ENCODE measurements at places on chromosomes 7 and 10.

- no peak for ATAC-seq
These were observed 212.4 kb downstream of the CCSER2 start for GRCh38 chr10:84540617-84541288.

- no peak for ATAC-seq
These were observed 64.5 kb downstream of the CARD11 start for GRCh38 chr7:2979201-2979631.

GRCh38 chr7:90007001-90007654 lies 147.1 kb upstream of the STEAP1 start:
- no peak for ATAC-seq

DNA sequence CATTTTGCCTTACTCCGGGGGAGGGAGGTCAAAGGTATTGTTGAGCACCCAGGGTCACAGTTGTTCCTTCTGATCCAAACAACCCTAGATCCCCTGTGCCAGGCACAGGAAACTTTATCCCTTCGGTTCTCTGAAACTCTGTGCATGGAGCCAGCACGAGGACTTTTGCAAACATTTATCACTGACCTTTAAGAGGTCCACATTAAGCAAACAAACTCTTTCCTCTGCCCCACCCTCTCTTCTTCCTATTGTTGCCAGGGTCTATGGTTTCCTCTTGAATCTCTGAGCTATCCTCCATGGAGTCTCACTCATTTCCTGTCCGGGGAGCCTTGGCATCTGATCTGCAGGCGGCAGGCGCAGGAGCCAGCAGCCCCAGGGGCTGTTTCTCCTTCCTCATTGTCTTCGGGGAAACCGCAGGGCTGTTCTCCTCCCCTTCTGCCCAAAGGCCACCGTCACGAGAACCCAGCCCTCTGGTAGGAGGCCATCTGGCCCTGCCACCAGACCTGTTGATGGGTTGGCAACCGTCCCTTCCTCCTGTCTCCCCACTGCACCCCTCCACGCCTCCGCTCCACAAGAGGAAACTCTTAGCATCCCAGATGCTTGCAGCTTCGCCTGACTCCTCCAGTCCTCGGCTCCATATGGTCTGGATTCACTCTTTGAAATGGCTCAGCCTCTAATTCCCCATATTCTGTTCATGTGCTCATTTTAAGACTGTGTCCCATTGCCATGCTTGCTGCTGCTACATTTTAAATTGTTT lies 327.3 kb upstream of the NRP1 start:
- no peak for ATAC-seq

- no peak for ATAC-seq
These were observed 3.1 kb upstream of the ZNF12 start for GRCh38 chr7:6709808-6710207.

- no peak for ATAC-seq
These were observed 295.4 kb upstream of the FZD1 start for GRCh38 chr7:90968871-90969270.

- ATAC-seq = no peak
These were observed 10.6 kb downstream of the ZYX start for GRCh38 chr7:143391462-143392404.

DNA sequence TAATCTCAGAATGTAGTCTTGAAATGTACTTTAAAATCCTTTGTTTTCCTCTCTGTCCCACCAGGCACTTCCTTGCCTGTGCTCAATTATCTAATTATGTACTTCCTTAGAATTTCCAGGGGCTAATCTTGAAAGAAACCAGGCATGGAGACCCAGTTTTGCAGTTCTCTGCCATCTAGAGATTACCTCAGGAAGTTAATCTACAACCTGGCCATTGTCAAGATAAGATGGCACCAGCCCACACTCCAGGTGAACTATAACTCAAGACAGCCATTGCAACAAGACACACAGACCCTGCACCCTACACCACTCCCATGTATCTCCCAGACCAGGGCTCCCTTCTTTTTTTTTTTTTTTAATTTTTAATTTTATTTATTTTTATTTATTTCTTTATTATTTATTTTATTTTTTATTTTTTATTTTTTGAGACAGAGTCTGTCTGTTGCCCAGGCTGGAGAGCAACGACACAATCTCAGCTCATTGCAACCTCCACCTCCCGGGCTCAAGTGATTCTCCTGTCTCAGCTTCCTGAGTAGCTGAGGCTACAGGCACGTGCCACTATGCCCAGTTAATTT lies 85.9 kb upstream of the TRIM24 start:
- no peak for ATAC-seq

DNA sequence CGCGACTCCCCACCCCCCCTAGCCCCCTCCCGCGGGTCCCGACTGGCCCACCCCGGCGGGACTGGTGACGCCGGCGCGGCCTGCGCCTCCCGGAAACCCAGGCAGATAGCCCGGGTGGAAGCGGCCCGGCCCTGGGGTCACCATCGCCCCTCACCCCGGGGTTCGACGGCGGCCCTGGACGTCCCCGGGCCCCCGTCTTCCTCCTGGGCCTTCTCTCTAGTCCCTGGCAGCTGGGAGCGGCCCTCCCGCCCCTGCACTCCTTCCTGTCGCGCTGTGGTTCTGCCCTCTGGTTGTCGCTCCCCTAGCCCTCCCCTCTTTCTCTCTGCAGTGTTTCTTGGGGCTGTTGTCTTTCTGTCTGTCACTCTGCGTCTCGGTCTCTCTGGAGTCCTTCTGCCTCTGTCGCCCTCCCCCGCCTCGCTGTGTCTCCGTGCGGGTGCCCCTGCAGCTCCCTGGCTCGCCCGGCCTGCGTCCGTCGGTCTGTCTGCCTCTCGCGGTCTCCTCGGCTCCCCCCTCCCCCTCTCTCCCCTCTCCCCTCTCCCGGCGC lies 90.5 kb upstream of the PAX2 start:
- peak; percentile 26 for ATAC-seq

DNA sequence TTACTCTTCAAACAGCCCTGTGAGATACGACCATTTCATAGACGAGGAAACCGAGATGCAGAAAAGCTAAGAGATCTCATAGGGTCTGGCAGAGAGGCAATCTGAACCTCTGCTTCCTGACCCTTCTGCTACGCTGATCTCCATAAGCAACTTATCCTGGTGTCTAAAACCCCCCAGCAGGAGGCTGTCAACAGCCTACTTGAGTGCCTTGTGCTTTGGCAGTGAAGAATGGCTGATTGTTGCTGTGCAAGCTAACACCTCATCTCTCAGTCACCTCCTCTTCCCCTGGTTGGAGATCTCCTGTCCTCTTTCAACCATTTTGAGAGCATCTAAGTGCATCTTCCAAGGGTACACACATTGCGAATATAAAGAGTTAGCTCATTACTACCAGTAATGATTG lies 86.2 kb downstream of the AOAH start:
- no peak for ATAC-seq

DNA sequence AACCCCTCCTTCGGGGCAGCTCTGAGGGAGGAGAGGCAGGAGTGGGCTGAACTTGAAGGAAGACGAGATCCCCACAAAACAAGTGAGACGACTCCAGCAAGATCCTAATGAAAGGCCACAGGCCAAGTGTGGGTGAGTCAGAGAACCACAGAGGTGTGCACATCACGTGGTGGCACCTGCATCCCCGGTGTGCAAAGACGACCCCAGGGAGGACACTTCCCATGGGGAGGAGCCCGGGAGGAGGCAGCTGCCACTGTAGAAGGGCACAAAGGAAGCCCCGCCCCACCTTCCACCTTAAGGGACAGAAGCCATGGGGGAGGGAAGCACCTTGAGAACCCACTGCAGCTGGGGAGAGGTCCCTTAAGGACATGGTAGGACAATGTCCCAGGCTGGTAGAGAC lies 45.7 kb downstream of the ESYT2 start:
- peak; percentile 14 for ATAC-seq
